MV-4-11 (cell line): ENCODE measurements at places on chromosomes 16 and 17.
A peak's percentile ranks its signal among the peaks of the same experiment; 100 is the strongest.

- no peak for DNase-seq
Observed at GRCh38 chr16:66337463-66338188, 28.9 kb upstream of the CDH5 start.

GRCh38 chr17:64020056-64020766, at the start of gene ICAM2:
Gene ICAM2, minus strand, starts transcription at chr17:64020633. Its CDS starts 13,942 bp downstream, at chr17:64006691.
- peak; percentile 65 for DNase-seq

DNA sequence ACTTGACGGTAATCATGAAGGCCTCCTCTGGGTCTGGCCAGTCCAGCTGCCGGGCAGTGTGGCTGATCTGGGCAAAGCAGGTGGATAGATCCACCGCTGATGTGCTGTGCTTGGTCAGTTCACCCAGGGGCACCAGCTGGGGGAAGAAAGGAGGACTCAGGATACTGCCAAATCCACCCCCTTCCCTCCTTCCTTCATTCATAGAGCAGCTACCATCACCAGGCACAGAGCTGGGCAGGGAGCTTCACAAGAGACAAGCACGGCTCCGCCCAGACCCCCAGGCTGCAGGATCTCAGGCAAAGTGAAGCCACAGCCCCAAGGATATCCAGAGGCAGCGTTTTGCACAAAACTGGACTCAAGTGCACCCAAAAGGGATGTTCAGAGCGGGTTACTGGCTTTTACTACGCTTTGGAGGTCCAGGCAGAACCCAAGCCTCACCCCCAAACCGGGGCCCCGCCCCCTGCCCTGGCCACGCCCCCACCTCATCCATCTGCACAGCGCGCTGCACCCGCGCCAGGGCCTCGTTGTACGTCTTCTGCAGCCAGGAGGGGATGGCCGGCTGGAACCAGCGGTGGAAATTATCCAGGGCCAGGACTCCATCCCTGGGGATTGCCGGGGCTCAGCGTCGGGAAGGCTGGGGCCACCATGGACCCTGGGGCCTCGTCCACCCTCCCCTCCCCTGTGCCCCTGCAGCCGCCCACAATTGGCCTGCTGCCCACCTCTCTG, 9.1 kb downstream of the UNC13D start:
- DNase-seq: no peak

DNA sequence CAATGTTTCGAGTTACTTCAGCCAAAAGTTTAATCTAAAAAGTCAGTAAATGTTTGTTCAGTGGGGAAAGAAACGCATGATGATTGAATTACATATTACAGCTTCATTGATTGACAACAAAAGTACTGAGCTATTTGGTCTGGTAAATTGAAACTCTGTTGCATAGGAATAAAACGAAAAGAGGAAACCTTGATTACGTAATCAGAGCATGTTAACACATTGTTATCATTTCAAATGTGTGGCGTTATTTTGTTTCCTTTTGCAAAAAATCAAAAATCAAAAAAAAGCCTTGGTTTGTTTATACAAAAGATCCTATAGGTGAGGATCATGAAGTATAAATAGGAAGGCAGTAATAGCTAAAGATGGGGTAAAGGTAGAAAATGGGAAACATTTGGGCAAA, 19.5 kb upstream of the CA10 start:
- peak; percentile 53 for DNase-seq

DNA sequence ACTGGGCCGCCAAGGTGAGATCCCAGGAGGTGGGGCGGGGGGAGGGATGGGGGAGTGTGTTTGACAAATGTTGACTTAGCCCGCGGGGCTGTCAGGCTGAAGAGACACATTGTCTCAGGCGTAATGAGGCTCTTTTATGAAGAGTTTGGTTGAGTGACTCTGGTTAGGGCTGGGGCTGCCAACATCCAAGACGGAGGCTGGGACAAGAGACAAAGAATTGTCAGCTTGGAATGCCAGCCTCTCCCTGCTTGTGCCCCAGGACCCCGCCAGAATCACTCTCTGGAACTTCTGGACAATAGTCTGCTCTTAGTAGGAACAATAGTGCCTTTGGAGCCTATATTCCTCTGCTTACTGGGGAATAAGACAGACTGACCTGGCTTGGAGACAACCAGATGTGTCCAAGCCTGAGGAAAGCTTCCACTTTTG, 24.0 kb downstream of the PCTP start:
- no peak for DNase-seq

DNA sequence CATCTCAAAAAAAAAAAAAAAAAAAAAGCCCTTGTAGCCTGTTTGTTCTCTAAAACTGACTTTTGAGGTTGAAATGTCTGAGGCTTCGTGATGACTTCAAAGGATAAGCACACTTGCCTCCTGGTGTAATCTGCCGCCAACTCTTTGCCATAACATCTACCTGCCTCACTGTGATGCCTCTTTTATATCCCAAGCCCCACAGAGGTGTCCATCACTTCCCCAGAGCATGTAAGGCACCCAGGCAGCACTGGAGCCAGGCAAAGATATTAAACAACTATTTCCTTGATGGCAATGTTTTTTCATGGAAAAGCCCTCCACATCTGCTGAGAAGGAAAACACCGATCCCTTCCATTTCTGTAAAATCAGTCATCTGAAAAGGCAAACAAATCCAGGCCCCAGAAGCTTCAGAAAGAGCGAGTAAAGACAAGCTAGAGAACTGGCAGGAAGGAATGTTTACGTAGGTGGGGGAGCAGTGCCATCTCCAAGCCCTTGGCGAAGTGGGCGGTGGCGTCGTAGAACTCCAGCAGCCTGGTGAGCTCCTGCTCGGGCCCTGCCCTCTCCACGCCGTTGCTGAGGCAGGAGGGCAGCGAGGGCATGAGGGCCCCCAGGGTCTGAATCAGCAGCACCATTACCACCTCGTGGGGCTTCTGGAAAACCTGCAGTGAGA, 28.6 kb downstream of the COG7 start:
- DNase-seq: no peak

DNA sequence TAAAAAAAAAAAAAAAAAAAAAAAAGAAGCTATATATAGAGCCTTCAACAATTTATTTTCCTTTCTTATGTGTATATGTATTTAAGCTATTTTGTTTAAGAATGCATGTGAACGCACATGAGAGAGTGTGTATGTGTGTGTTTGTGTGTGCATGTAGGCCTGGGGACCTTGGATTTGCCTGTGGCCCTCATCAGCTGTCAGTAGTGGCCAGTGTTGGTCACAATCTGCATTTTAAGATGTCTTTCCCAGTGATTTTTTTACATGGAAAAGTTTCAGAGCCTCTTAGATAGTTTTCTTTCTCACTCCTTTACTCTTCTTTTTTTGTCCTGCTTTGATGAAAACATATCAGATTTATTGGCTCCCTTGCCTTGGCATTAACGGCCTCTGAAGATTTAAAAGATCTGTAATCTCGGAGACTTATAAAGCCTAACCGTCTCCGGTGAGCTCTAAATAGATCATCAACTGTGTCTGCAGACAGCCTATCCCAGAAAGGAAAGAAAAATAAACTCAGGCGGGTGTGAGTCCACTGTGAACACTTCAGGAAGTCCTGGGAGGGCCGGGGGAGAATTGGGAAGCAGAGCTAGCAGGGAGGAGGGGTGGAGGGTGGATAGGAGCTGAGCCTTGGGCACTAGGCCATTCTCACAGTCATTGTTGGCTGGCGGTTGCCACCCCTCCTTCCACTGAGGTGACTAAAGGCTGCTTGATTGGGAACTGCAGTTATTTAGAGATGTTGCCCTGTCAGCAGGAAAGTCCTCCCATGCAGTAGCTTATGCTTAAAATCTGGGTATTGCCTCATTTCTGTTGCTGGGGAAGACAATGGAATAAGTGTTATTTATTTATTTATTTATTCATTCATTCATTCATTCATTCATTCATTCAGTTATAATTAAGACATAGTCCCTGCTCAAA, 86.8 kb downstream of the WWP2 start:
- DNase-seq: no peak

- peak; percentile 76 for DNase-seq
Observed at GRCh38 chr17:27446569-27447301, 9.5 kb upstream of the KSR1 start.

DNA sequence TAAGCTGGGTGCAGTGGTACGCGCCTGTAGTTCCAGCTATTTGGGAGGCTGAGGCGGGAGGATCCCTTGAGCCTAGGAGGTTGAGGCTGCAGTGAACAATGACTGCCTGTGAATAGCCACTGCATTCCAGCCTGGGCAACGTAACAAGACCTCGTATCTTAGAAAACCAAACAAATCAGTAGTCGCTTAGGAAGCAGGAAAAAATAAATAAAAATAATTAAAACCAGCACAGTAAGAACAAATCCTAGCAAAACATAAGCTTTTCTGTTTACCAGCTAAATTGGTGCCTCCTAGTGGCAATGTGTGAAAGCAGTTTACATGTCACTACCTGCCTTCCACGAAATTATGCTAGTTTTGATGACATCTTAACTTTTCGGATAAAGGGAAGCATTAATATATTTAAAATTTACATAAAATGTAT, 1.3 kb downstream of the ARMC5 start:
- peak; percentile 42 for DNase-seq

DNA sequence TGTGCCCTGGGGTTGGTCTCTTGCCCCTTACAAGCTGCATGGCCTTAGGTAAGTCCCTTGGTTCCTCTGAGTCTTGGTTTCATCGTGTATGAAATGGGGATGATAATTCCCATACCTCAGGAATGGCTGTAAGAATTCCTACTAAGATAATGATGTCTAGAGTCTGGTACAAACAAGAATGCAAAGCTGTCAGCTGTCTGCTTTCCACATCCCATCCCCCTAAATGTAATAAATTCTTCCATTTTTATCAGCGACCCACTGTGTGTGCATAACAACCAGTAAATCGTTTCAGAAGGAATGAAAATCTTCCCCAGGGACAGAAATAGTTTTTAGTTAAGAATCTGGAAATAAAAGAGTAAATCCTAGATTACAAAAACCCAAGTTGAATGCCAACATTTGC, 95.4 kb downstream of the CPPED1 start:
- no peak for DNase-seq
